Activated CD4-positive, alpha-beta T cell treated with anti-CD3 and anti-CD28 coated beads for 1 hour (primary cell): ENCODE measurements at places on chromosomes 1 and 21.
A peak's percentile ranks its signal among the peaks of the same experiment; 100 is the strongest.

GRCh38 chr1:19630720-19631395 lies 13.3 kb upstream of the NBL1 start:
- DNase-seq = no peak

DNA sequence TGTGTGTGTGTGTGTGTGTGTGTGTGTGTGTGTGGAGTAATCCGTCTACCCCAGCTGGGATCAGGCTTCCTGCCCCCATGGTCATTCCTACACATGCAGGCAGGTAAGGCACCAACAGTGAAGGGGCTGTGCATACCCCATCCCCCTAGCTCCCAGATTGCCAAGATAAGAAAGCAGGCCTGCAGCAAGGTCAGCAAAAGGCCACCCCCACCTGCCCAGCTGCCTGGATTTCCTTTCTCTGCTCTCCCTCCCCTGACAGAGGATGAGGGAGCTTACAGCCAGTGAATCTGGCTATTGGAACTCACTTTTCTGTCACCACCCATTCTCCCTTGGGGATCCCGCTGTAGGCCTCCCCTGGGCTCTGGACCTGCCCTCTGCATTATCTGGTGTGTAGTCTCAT lies 7.9 kb downstream of the ALX3 start:
- no peak for DNase-seq

- no peak for DNase-seq
Observed at GRCh38 chr1:18197299-18197698, 89.7 kb downstream of the IGSF21 start.

- no peak for DNase-seq
Observed at GRCh38 chr1:147202576-147202975, 22.6 kb downstream of the FMO5 start.

- no peak for DNase-seq
Observed at GRCh38 chr21:38494703-38495102, 3.6 kb downstream of the ERG start.

DNA sequence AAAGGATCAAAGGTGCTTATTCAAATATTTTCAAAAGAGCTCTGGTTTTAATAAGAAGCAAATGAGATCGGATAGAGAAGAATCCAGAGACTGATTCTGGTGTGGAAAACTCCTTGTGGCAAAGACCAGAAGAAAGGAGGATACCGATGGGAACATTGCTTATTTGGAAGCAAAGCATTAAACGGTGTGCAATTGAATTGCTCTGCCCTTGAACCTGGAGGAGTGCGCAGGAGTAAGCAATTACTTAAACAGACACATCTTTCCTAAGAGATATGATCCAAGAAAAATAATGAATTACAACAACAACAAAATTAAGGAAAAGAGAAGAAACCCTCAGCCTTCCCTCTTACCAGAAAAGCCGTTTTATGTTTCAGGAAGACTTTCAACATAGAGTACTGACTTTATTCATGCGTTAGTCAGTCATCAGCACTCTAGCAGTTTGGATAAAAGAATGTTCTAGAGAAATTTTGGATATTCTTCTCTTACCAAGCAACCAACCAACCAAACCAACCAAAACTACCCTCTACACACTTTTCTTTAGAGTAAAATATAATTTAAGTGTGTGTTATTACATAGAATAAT lies 191.7 kb downstream of the NTMT2 start:
- DNase-seq = no peak

- DNase-seq = no peak
Observed at GRCh38 chr1:225627304-225627947, 25.5 kb downstream of the ENAH start.

DNA sequence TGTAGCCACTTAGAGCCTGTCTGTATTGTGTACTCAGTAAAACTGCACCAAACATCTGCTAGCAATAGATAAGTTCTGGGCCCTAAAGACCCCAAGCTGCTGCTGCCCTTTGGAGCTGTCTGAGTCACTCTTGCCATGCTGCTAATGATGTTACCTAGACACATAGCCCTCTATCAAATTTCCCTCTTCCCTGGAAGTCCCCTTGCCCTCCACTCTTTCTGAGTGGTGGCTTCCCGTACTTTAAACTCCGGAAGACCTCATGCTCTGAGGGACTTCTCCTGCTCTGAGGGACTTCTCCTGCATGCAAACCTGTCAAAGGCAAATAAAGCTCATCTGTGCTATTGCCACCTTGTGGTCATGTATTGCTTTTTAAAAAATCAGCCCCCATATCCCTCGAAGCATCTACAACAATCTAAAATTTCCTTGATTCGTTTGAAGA lies 34.0 kb downstream of the FH start:
- no peak for DNase-seq

- DNase-seq = no peak
Observed at GRCh38 chr21:35288238-35288637, 239.1 kb upstream of the RUNX1 start.

GRCh38 chr1:71014178-71014579 lies 33.4 kb downstream of the PTGER3 start:
- no peak for DNase-seq

DNA sequence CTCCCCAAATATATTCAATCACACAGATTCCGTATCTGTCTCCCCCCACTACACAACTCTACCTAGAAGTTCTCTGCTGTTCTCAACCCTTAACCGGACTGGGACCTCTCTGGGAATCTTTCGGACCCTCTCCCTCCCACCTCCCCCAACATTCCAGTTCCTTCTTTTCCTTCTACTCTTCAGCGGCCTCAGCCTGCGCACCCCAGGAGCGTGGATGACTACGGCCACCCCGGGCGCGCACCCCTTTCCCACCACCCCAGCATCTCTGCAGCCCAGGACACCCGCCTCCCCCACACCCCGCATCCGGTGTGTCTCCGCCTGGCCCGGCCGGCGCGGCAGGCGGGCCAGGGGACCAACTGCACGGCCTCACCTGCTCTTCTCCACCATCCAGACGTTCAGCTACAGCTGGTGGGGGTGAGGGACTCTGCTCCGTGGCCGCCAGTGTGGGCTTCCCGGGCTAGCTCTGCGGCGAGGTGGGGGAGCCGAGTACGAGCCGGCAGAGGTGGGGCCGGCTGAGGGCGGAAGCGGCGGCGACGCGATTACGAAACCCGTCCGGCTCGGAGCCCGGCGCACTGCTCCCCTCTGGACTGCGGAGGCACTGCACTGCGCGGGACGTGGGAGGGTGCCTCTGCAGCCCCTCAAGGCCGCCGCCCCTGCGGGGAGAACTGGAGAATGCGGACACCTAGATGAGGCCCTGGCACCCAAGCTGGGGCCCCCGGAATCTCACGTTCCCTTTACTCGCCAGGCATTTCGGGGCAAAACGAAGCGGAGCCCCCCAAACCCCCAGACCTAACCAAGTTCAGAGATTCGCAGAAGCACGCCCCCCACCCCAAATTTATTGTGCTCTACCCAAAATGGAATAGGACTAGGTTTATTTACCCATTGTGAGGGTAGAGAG lies at the start of gene CDC42SE1:
Gene CDC42SE1, minus strand, starts transcription at position 514 of the 898 bp plus-strand sequence. CDS start 3,892 bp downstream, outside the sequence.
- peak; percentile 76 for DNase-seq

DNA sequence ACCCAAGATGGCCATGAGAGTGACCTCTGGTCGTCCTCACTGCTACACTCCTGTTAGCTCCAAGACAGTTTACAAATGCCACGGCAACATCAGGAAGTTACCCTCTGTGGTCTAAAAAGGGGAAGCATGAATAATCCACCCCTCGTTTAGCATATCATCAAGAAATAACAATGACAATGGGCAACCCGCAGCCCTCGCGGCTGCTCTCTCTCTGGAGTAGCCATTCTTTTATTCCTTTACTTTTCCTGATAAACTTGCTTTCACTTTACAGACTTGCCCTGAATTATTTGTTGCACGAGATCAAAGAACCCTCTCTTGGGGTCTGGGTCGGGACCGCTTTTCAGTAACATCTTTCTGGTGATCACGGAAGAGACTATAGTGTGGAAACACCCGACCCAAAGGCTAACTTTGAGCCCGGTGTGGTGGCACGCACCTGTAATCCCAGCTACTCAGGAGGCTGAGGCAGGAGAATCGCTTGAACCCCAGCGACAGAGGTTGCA lies 19.8 kb upstream of the COX20 start:
- no peak for DNase-seq

- no peak for DNase-seq
Observed at GRCh38 chr1:152143150-152143887, 15.7 kb downstream of the RPTN start.

- DNase-seq = no peak
Observed at GRCh38 chr1:246837418-246838117, 94.2 kb downstream of the AHCTF1 start.

DNA sequence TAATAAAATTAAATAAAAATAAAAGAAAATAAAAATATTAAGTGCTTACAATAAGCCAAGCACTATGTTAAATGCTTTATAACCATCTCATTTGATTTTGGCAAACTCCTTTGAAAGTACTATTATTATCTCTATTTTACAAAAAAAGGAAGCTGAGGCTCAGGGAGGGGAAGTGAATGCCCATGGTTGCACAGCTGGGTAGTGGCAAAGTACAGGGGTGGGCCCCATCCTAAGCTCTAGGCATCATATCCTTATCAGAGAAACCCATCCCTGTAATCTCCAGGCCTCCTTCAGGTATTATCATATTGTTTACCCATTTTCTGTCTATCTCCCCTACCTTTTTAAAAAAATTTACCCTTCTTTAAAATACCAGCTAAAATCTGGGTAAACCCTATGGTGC lies 2.3 kb upstream of the MED18 start:
- DNase-seq = no peak

DNA sequence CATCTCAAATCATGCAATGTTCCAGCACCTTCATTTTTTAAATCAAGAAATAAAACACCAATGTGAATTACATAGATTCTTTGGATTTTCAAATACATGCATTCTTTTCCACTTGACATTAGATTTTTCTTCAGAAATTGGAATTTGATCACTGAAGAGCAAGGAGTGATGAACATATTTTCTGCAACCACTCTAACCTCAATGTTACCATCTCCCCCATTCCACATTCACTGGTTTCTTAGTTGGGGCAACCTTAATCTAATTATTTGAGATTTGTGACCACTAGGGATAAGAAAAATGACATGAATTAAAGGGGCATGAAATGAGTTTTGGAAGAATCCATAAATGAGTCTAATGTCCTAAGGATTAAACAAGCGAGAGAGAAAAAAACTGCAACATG lies 168.7 kb upstream of the NR5A2 start:
- no peak for DNase-seq

DNA sequence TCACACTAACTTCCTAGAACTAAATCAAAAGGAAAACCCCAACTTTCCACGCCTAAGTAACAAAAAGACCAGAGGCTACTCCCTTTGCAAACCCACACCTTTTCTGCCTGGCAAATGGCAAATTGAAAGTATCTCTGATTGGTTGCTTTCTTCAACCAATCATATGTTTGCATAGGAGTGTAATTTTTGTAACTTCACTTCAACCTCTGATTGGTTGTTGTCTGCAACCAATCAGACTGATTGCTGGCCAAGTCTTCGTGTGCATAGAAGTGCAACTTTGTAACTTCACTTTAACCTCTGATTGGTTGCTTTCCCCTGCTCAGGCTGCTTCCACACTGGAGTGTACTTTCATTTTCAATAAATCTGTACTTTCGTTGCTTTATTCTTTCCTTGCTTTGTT lies 36.9 kb upstream of the PADI2 start:
- DNase-seq = no peak

DNA sequence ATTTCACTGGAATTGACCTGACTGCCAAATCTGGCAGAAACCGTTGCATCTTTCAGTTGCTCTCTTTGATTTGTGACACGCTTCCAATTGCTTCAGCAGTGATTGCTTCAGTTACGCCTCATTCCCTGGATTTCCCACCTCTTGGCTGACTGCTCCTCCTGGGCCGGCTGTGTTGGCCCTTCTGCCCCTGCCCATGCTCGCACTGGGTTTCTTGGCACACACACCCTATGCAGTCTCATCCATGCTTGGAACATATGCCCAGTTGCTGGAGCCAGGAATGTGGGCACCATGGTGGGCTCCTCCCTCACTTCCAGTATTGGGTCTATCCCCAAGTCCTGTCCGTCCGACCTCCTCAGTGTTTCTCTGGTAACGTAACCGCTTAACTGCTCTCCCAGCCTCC lies 2.2 kb upstream of the ZBTB21 start:
- DNase-seq = no peak

- no peak for DNase-seq
Observed at GRCh38 chr1:176531921-176532897, 69.2 kb downstream of the PAPPA2 start.

DNA sequence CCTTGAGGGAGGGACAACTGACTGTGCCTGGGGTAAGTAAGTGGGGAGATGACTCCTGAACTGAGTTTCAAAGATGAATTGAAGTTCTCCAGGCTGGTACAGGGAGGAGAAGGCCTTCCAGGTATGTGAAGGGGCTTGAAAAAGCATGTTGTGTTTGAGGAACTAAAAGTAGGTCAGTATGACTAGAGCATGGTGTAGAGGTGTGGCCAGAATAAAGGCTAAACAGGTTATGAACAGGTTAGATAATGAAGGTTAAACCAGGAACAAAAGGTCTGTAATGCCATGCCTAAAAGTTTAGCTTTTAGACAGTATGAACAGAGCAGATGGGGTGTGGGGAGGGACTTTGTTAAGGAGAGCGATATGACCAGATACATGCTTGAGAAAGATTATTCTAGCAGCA lies 7.3 kb upstream of the CLSPN start:
- no peak for DNase-seq
